ENCODE measurements at places on chromosomes 3 and 15.

- no peak for DNase-seq
Observed at GRCh38 chr3:72702390-72702789, 145.9 kb downstream of the SHQ1 start.

DNA sequence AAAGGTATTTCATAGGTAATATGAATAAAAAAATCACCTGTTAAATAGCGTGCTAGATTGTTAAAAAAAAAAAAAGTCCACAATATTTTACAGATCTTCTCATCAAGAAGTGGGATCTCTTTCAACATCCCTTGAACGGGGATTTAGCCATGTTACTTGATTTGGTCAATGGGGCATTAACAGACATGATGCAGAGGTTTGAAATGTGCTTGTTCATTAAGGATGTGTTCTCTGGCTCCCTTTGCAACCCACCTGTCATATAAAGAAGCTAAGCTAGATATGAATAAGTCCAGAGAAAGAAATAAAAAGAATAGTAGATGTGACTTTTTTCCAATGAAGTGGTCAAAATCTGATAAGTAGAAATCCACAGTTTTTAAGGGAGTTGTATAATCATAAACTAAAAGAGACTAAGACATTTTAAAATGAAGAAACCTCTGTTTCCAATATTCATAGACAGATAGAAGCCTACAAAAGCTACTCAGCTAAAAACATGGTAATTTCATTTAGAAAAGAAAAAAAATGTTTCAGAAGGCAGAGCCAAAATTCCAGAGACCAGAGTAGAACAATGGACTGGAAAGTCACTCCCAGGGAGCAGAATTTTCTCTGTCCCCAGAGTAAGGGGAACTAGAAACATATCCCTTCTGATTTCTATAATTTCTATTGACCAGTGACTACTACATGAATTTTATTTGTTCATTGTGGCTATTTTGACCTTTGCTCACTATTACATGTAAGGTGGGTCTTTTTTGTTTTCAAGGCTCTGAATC, 79.2 kb downstream of the PLSCR2 start:
- no peak for DNase-seq

DNA sequence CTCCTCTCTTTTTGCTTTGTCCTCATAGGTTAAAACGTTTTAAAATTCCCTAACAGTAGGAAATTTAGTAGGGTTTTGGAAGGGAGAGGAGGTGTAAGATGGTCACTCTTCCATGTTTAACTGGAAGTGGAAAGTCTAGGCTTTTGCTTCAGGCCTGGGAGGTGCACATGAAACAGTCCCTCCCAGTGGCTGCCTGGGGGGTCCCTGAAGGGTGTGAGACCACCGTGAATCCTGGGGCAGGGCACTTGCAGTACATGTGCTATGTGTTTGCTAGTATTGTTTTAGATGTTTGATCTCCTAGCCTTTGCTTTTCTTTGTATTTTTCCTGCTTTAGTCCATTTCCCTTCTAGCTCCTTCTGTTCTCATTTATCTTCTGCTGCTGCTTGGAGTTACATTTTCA, 178.5 kb downstream of the THSD4 start:
- DNase-seq: no peak

DNA sequence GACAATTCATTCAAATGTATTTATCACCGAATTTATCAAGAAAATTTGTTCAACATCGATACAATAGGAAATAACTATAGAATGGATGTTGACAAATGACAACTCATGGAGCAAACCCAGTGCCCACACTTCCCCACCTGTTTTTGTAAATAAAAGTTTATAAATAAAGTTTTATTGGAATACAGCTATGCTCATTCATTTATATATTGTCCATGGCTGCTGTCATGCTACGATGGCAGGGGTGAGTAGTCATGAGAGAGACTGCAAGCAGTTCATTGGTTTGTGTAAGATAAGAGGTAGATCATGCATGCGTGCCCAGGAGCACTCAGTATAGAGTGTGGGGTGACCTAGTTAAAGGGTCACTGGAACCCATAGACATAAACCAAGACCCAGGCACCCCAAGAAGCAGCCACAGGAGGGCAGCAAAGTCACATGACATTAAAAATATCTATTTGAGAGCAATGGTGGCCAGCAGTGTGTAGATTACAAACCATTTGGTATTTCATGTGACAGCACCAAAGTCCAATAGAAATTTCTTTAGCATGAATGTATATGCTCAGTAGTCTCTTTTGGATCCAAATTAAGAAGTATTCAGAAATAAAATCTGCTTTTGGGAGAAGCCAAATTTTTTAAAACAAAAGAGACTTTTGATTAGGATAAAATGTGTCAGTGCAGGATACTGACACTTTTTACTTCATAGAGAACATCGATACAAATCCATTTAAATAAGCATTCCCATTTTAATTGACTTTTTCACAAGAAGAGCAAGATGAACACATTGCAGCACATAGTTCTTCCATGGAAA, 794.8 kb downstream of the MCTP2 start:
- peak; percentile 19 for DNase-seq

GRCh38 chr15:64596701-64597476, 136.5 kb downstream of the ZNF609 start:
- DNase-seq: peak; percentile 70

DNA sequence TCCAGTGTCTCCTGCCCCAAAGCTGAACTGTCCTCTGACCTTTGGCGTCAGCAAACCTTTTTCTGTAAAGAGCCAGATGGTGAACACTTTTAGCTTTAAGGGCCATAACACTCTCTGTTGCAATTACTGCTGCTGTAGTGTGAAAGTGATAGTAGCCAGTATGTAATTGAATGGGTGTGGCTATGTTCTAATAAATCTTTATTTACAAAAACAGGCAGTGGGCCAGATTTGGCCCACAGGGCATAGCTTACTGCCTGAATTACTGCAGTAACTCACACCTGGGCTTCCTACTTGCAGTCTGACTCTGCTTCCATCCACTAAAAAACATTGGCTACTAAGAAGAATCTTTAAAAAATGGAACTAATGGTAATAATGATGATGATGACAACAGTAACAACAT, 68.0 kb upstream of the SLC6A11 start:
- DNase-seq: no peak

DNA sequence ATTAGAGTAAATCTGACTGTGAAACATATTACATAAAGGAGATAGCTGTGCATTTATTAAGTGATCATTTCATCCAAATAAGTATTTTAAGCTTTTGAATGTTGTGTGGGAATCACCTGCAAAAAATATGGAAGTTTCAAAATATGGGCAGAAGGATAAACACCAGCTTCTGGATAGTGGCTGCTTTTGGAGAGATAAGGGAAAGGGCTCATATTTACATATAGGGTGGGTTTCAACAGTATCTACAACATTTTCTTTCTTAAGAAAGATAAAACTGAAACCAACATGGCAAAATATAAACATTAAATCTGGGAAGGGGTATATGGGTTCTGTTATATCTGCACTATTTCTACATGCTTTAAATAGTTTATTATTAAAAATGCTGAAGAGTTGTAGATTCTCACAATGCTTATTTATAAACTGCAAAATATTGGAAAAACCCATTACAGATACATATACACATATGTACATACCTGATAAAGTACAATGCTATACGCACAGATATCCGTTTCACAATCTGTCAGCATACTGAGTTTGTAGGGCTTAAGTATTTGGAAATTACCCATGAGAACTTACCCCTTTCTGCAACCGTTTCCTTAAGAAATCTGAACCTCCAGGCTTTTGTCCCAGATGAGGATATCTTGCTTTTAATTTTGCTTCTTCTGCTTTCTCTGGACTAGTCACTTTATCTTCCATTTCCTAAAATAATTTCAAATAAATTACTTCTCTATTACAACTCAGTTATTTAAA, 12.1 kb downstream of the ARPP19 start:
- no peak for DNase-seq

GRCh38 chr3:15638891-15639262, 37.3 kb downstream of the BTD start:
- DNase-seq: no peak

- DNase-seq: no peak
Observed at GRCh38 chr3:78737988-78738387, 1029.8 kb downstream of the ROBO1 start.

GRCh38 chr3:162507397-162507796, 1010.8 kb downstream of the OTOL1 start:
- DNase-seq: no peak

GRCh38 chr3:99315896-99316295, 322.5 kb upstream of the COL8A1 start:
- DNase-seq: no peak

- DNase-seq: peak; percentile 61
Observed at GRCh38 chr3:148727231-148727630, 29.5 kb downstream of the AGTR1 start.

DNA sequence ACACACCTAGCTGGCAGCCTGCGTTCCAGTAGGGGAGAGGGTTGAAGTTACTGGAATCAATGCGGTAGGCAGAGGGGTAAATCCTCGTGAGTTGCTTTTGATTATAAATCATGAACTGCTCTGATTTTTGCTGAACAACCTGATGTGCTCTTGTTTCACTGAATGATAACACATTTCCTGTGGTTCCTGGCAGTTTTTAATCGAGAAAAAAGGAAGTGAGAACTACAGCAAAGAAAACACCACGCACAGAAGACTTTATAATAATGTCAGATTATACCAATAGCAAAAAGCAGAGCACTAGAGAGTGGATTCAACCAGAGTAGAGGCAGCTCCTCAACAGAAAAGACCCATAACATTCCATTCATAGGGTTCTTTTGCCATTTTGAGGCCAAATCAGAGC, 200.8 kb upstream of the STRIT1 start:
- DNase-seq: no peak

- no peak for DNase-seq
Observed at GRCh38 chr3:12796171-12797123, at the start of gene CAND2. Gene CAND2 (plus strand): TSS chr3:12796680. CDS start chr3:12796721, 41 bp downstream.

GRCh38 chr3:82133070-82133606, 371.7 kb upstream of the GBE1 start:
- DNase-seq: peak; percentile 57

DNA sequence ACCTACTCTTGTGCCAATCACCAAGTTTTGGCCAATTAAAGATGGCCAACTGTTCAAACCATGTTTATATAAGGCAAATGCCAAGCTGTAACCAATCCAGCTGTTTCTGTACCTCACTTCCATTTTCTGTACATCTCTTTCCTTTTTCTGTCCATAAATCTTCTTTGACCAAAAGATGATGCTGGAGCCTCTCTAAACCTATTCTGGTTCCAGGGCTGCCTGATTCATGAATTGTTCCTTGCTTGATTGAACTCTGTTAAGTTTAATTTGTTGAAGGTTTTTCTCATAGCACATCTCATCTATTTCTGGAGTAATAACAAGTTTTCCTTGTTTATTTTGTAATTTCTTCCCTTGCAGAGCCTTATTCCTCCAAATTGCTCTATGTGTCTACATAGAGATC, 115.3 kb upstream of the SMAD3 start:
- DNase-seq: no peak

GRCh38 chr15:76234337-76234889, 76.9 kb downstream of the ETFA start:
- no peak for DNase-seq

GRCh38 chr3:156353563-156353962, 201.4 kb downstream of the SSR3 start:
- DNase-seq: no peak

GRCh38 chr3:80533553-80533952, 765.8 kb upstream of the ROBO1 start:
- DNase-seq: peak; percentile 1

DNA sequence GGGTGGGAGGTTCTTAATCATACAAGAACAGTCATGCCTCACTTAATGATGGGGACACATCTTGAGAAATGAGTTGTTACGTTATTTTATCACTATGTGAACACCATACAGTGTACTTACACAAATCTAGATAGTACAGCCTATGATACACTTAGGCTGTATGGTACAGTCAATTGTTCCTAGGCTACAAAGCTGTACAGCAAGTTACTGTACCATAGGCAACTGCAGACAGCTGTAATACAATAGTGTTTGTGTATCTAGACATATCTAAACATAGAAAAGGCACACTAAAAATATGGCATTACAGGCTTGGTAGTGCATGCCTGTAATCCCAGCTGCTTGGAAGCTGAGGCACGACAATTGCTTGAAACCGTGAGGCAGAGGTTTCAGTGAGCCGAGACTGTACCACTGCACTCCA, 55.7 kb upstream of the PLXND1 start:
- DNase-seq: peak; percentile 21

- DNase-seq: no peak
Observed at GRCh38 chr15:75751891-75752290, 39.2 kb upstream of the CSPG4 start.

GRCh38 chr3:14811684-14812083, 7.1 kb upstream of the FGD5 start:
- DNase-seq: no peak

DNA sequence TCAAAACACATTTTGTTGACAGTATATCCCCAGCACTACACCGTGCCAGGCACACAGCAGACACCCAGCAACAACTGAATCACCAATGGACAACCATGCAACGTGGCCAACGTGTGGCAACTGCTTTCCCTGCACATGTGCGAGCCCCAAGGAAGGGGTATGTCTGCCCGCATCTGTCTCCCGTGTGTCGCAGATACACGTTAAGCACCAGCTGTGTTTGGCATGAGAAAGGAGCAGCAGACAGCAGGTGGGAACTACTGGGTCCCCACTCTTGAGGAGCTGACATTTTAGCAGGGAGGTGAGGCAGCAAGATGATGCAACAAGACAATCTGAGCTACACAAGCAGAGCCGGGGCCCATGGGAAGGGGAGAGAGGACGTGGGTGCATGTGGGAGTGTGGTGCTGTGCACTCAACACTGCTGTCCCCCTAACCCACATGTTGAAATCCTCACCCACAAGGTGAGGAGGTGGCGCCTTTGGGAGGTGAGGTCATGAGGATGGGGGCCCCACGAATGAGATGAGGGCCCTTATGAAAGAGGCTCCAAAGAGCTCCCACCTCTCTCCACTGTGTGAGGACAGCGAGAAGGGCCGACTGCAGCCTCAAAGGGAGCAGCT, 56.2 kb downstream of the ROPN1B start:
- no peak for DNase-seq

- peak; percentile 9 for DNase-seq
Observed at GRCh38 chr15:87287156-87287555, 969.4 kb downstream of the NTRK3 start.

DNA sequence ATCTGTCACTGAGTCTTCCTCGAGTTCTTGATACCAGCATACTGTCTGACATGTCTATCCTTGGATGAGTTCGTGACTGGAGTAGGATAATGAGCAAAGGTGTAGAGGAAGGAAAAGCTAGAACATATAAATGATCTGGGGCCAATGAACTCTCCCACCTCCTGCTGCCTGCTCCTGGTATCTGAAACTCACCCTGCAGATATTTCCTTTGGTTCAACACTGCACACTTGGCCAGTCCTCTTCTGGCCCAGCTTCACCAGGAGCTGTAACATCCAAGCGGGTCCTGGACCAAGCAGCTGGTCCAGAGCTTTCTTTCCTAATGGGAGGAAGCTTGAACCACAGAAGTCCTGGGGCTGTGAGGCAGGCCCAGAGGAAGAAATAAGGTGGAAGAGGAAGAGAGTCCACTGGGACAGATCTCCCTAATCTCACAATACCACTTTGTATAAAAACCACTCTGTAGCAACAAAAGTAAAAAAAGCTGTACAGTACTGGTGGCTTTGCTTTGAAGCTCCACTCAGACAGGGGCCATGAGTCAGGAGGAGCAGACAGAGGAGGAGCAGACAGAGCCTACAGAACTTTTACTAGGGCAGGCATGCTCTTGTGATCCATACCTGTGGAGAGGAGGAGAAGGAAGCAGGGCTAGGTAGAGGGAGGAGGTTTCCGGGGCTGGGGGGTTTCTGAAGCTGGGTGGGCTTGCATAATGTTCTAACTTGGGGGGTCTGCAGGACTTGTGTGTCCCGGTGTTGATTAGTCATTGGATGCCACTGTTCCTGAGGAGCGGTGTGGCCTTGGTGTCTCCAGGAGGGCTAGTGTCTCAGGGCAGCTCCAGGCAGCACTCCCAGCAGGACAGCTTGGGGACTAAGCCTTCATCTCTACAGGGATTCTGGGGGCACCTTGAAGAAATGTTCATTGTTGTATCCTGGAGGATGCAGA, 166.9 kb downstream of the ABHD5 start:
- no peak for DNase-seq

All from renal cortical epithelial cell (primary cell).